ENCODE measurements at places on chromosomes 3 and 15. TPM values are rescaled to one million over a fixed set of nuclear protein-coding genes. Genes with fewer than 3 reads are reported as not detected.

DNA sequence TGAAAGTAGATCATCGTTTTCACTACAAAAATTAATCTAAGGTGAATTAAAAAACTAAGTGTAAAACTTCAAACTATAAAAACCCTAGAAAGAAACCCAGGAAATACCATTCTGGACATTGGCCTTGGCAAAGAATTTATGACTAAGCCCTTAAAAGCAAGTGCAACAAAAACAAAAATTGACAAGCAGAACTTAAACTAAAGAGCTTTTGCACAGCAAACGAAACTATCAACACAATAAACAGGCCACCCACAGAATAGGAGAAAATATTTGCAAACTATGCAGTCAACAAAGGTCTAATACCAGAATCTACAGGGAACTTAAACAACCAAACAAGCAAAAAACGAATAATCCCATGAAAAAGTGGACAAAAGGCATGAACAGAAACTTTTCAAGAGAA is 302.0 kb downstream of the CHST2 start:
- DNase-seq = no peak

- DNase-seq = no peak
These were observed 4.5 kb upstream of the CPEB1 start for GRCh38 chr15:82651708-82652107.

DNA sequence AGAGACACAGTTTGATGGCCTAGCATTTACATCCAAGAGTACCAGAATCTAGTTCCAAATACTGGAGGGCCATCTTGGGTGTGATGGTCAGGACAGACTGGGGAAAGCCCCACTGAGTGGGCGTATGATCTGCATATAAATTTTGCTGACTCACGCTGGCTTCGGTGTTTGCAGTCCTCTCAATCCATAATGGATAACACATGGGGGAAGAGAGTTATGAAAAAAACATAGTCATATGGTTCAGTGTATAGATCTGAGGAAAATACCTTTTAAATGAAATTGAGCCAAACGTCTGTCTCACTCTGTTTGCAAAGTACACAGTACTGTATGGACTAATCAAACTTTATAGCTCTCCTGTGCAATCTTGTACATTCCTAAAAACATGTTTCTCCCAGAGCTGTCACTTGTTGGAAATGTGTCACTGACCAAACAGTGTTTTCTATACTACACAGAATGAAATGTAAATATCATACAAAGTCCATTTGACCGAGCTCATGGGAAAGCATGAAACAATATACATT is 125.3 kb upstream of the THBS1 start:
- DNase-seq = peak; percentile 31

DNA sequence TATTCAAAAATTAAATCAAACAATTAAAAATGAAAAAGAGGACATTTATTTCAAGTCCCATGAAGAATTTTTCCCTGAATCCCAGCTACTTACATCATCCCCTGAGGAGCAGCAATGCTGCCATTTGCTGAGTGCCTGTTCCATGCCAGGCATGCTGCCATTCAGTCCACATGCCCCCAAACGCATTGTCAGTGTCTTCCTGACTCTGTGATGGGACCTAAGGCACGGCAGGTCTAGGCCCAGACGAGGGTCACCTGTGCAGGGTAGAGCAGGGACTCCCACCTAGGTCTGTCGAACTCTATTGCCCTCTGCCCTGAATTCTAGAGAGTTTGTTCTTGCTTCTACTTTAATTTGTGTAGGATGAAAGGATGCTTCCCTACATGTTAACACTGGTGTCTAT is 7.0 kb downstream of the PSTPIP1 start:
- no peak for DNase-seq

DNA sequence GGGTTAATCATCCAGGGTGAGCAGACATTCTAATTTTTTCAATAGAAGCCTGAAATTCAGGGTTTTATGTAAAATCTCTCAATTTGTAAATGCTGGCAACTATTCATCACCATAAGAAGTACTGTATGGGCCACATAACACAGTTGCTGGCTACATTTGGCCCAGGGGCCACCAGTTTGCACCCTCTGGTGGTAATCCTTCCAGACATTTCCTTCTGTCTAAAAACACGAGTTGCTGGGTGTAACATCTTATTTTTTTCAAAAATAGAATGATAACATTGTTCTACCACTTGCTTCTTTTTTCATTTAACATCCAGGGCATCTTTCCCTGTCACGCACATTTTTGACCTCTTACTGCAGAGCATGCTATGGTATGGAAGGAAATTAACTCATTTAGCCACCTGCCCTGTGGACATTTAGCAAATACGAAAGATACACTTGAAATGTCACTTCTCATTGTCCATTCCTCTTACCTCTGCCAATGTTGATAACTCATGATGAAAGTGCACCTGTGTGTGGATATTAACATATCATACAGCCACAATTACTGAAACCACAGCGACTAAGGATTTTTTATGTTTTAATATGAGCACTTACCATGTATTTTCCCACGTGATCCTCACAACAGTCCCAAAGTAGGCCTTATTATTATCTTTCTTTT is 117.5 kb upstream of the ARHGEF3 start:
- no peak for DNase-seq

- no peak for DNase-seq
These were observed 21.6 kb downstream of the SPTSSB start for GRCh38 chr3:161349529-161350312.

- no peak for DNase-seq
These were observed 3.8 kb upstream of the CRYBG3 start for GRCh38 chr3:97817965-97818364.

- DNase-seq = no peak
These were observed 78.5 kb upstream of the AGBL1 start for GRCh38 chr15:86001200-86001599.

DNA sequence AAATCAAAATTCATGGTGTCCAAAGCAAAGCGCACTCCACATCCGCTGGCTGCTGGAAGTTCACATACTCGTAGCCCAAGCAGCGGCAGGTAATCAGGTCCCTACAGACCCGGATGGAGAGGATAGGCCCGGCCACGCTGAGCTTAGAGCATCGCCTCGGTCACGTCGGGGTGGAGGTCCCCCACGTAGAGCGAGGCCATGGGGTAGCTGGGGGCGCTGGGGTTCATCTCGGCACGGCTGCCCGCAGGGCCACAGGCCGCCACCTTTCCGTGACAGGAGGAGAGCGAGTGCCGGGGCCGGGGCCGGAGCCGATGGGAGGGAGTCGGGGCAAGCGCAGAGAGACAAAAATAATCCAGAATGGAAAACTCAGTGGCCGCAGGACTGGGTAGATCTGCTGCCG is 16.1 kb upstream of the STRIT1 start:
- no peak for DNase-seq

DNA sequence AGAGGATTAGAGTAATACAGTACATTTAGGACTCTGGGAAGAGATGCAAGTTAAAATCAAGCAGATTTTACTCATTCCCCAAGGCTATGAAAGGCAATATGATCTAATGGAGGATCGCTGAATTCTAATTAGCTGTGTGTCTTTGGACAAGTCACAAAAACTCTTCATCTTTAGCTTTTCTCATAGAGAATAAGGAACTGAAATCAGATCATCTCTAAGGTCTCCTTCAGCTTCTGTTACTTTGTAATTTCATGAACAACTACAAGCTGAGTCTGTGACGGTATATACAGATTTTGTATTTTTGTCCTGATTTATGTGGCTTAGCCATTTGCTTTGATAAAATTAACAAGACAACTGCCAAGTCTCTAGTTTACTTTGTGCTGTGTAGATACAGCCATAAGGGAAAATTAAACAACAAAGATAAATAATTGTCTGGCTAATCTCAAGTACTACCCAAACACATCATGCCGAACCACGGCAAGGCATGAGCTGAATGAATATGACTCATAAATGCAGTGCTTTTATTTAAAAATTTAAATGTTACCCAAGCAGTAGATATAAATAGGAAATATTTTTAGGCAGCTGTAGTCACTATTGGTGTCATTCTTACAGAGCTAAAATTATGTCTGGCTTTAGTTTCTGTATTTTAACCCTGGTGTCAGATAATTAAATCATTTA is 81.5 kb downstream of the GAP43 start:
- no peak for DNase-seq

DNA sequence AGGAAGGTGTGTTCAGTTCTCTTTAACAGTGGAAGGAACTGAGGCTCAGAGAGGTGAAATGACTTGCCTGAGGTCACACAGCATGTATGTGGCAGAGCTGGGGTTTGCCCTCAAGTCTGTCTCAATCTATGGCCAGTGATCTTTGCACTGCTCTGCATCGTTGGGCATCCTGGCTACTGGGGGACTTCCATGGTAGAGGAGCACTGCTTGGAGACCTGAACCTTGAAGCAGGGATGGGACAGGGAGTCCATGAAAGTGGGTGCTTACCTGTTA is 2.0 kb downstream of the CORO2B start:
- DNase-seq = no peak

Gene PPP2R3A
- 2.8 TPM for total RNA-seq

Gene CCDC54
- total RNA-seq = not detected

Gene LIPH
- 6.0 TPM for total RNA-seq

Gene CYP8B1
- not detected for total RNA-seq

Data from NCI-H460 (cell line).